Activated CD8-positive, alpha-beta memory T cell treated with anti-CD3 and anti-CD28 coated beads, Interleukin-2, amount 50 U/mL, for 4 hours (primary cell): ENCODE measurements at places on chromosomes 2 and 18.

GRCh38 chr18:12554796-12555388 is 103.0 kb downstream of the SPIRE1 start:
- no peak for DNase-seq

- DNase-seq: no peak
These were observed 174.6 kb downstream of the ZNF385B start for GRCh38 chr2:179686718-179687342.

GRCh38 chr2:29449499-29449898 is 334.3 kb downstream of the CLIP4 start:
- no peak for DNase-seq

DNA sequence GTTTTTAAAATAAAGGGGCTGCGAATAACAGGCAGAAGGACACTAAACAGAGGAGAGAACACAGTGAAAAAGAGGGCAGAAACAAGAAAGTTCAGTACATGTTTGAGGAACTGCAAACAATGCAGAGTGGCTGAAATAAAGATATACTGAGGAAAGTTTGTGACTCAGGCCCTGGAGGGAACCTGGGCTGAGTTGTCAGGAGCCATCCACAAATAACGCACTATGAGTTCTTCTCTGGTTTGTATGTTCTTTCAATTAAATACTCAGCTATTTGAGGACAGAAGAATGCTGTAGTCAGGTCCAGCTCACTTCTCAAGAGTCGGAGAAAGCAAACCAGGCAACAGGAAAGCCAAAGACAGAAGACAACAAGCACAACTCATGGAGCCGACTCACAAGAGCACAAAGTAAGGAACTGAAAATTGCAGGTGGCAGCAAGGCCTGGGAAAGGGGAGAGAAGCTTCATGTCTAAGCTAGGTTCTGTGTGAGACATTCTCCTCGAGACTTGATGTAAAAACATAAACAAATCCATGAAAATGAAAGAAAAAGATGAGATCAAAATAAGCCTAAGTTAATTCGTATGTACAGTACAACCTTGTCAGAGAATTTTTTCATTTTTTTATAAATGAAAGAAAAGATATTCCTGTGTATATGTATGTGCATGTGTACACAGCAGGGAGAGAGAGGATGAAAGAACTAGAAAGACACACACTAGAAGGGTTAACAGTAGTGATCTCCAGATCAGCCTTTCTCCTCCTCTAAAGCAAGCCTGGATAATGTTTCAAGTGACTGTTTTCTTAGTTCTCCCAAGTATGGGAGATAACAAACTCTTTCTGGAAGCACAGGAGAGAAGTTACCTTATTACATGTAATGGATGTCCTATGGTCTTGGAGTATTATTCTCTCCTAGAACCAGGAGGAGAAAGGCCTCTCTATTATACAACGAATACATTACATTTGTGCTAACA is 41.5 kb downstream of the CHN1 start:
- DNase-seq: no peak

- DNase-seq: no peak
These were observed 1076.2 kb downstream of the TSN start for GRCh38 chr2:122831649-122832048.

GRCh38 chr18:45228796-45229388 is 386.4 kb upstream of the SLC14A2 start:
- no peak for DNase-seq

DNA sequence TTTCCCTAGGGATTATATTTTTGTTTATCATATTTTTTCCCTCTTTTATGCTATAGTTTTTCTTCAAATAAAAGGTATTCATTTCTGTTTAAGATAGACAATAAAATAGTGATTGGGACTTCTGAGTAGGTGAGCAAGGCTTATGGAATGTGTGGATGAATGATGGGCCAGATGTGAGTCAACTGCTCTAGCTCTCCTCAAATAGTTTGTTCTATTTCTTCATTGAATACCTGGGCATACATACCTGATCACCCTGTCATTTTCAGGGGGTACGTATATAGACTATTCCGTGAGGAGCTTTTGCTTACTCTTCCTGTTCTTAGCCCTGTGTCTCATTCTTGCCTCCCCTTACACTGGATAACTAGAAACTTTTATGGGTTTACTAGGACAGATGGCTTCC is 41.9 kb downstream of the BABAM2 start:
- DNase-seq: no peak

DNA sequence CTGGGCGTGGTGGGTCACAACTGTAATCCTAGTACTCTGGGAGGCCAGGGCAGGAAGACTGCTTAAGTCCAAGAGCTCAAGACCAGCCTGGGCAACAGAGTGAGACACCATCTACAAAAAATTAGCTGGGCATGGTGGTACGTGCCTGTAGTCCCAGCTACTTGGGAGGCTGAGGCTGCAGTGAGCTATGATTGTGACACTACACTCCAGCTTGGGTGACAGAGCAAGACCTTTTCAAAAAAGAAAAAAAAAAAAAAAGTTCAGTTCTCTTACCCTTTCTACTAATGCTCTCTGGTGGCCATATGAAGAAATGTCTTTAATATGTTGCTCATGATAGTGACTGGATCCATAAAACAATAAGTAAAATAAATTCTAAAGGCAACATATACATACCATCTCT is 14.9 kb downstream of the TYW5 start:
- no peak for DNase-seq

DNA sequence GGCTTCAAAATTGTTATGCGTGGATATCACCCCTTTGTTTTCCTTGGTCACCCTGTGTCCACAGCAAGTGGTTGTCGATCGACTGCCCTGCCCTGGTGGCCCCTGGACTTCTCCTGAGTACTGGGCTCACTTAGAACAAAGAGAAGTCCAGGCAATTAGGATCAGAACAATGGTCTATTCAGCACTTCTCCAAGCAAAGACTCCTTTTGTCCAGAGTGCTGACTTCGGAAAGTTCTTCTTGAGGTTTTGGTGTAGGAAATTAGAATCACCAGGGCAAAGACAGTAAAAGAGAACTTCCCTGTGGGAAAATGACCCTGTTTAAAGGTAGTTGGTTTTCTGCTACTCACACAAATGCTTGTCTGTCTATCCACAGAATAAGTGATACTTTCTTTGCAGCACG is 173.9 kb downstream of the FHOD3 start:
- DNase-seq: no peak
